Thymus (tissue), 14 donors: ENCODE measurements at places on chromosomes 2 and 18. TPM values are rescaled to one million over a fixed set of nuclear protein-coding genes. Genes with fewer than 3 reads are reported as not detected.

- DNase-seq = no peak
Observed at GRCh38 chr2:52260904-52261303, 1229.0 kb upstream of the NRXN1 start.

DNA sequence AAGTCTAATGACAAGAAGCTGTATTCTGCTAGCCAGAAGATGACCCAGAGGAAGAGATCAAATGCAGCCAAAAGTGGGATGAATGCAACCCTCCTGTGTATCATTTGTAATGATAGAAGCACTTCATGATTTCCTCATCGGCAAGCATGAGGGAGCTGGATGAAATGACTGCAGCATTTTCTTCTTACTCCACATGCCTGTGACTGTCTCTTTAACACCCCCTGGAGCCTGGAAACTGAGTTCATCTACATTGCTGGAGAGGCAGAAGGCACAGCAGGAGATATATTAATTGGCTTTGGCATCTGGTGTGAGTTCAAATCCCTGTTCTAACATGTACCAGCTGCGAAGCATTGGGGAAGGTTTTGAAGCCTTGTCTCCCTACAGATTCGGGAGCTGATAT is 37.7 kb downstream of the ID2 start:
- DNase-seq = no peak

GRCh38 chr2:173431191-173431590 is 76.5 kb downstream of the CDCA7 start:
- no peak for DNase-seq

- no peak for DNase-seq
Observed at GRCh38 chr2:45925026-45925425, 273.6 kb downstream of the PRKCE start.

The TTR gene
- total RNA-seq = 1.5 TPM

The RUFY4 gene
- total RNA-seq = 2.6 TPM

The MYL12B gene
- total RNA-seq = 479 TPM

The SPIRE1 gene
- 7.6 TPM for total RNA-seq
